SJSA1 (cell line): ENCODE measurements at places on chromosomes 12 and 14. TPM values are rescaled to one million over a fixed set of nuclear protein-coding genes. Genes with fewer than 3 reads are reported as not detected.
A peak's percentile ranks its signal among the peaks of the same experiment; 100 is the strongest.

DNA sequence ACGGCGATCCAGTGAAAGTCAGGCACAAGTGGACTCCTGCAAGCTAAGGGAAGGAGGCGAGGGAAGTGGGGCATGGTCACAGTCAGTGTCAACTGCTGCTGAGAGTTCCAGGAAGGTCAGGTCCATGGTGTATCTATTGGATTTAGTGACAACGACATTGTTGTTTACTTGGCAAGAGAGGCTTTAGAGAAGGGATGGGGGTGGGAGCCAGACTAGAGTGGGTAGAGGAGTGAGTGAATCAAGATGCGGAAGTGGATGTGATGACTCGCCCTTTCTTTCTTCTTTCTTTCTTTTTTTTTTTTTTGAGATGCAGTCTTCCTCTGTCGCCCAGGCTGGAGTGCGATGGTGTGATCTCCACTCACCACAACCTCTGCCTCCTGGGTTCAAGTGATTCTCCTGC, 12.5 kb downstream of the P2RX7 start:
- peak; percentile 48 for DNase-seq

Gene GARIN6
- not detected in 2 replicates for total RNA-seq

Gene SERPINA5
- 0.42 TPM in 1 of 2 replicates, not detected in the other for total RNA-seq

- no peak for DNase-seq
Measured at GRCh38 chr14:83196236-83196635, 1662.6 kb upstream of the SEL1L start.

DNA sequence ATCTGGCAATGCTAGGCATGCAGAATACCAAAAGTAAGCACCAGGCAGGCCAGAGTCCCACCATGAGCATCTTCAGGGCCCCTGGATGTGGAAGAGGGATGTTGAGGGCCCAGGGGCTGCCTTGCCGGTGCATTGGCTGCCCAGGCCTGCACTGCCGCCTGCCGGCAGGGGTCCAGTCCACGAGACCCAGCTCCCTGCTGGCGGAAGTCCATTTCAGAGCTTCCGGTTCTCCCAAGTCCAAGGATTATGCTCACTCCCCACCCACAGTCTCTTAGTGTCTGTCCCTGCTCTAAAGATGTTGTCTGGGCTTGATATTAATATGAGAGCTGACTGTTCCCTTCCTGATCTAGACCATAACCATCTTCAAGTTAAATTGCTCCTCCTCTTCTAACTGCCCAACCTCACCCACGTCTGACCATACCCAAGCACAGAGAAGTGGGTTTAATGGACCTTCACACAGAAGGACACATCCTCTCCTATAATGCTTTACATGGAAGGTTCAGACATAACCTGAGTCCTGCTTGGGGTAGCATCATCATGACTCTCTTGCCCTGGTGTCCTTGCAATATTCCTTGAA, 117.4 kb downstream of the DAD1 start:
- peak; percentile 50 for DNase-seq

Gene CRIP1
- 0.39 TPM in 1 of 2 replicates, not detected in the other for total RNA-seq

Gene SYCP3
- not detected in 2 replicates for total RNA-seq

DNA sequence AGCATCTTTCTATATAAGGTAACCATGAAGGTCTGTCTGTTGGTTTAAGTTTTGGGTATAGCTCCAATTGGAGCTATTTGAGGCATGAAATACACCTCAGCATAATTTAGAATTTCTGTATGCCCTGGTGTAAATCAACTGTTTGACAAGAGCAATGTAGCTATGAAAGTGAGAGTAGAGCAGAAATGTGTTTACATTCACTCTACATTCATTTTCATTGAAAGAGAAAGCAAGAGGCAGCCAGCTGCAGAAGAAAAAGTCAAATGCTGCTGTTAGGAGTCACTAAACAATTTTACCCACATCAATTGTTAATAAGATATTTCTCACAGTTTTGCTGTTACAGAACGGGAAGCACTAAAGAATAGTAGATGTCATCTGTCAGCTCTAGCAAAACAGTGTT, 252.5 kb downstream of the SLC6A15 start:
- DNase-seq: no peak

- no peak for DNase-seq
Measured at GRCh38 chr14:33254861-33255395, 316.2 kb downstream of the NPAS3 start.

Gene IGFBP6
- 58.0 and 64.5 TPM in 2 replicates for total RNA-seq

Gene ARMH4
- total RNA-seq: 0.29 TPM in 1 of 2 replicates, not detected in the other

DNA sequence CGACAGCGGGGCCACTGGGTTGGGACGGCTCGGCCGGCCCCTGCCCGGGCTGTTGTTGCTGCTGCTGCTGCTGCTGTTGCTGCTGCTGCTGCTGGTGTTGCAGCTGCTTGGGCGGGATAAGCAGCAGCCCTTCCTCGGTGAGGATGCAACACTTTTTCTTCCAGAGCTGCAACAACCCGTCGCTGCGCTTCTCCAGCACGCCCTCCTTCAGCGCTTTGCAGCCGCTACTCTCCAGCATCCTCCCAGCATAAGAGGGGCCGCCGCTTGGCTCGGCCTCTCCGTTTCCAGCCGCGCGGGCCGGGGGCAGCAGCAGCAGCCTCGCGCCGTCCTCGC, 529 bp downstream of the PHLDA1 start:
- no peak for DNase-seq

Gene CLEC4D
- not detected in 2 replicates for total RNA-seq

DNA sequence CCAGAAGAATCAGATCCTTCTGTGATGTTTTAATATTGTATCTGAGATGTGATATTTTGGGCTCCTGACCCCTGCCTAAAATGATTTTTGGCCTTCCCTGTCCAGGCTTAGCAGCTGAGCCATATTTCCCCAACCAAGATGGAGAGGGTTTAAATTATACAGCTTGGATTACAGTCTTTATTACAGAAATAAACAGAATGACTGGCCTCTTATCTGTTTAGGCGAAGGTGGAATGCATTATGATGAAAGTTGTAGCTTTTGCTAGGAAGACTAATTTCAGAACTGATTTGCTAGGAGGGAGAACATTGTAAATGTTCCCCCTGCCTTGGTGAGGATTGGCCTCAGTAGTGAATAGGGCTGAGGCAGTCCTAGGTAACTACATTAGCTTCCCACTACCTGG, 23.3 kb downstream of the BMAL2 start:
- DNase-seq: no peak

GRCh38 chr12:116595186-116595585, 36.0 kb downstream of the MAP1LC3B2 start:
- no peak for DNase-seq

Gene GLS2
- total RNA-seq: not detected in 2 replicates

DNA sequence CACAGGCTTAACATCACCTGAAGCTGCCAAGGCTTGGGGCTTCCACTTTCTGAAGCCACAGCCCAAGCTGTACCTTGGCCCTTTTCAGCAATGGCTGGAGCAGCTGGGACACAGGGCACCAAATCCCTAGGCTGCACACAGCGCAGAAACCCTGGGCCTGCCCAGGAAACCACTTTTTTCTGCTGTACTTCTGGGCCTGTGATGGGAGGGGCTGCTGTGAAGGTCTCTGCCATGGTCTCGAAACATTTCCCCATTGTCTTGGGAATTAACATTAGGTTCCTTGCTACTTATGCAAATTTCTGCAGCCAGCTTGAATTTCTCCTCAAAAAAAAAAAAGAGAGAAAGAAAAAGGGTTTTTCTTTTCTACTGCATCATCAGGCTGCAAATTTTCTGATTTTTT, 219.1 kb downstream of the RPL10L start:
- no peak for DNase-seq

Gene CLEC6A
- not detected in 2 replicates for total RNA-seq

- DNase-seq: no peak
Measured at GRCh38 chr12:6272300-6273204, 37.9 kb upstream of the PLEKHG6 start.

Gene STK38L
- 39.4 and 46.4 TPM in 2 replicates for total RNA-seq

Gene DENR
- total RNA-seq: 57.4 and 62.2 TPM in 2 replicates

Gene ESR2
- total RNA-seq: 0.29 TPM in 1 of 2 replicates, not detected in the other

- no peak for DNase-seq
Measured at GRCh38 chr12:52130711-52131110, 51.2 kb downstream of the SMIM41 start.

Gene RFLNA
- not detected in 2 replicates for total RNA-seq

Gene ERBB3
- total RNA-seq: not detected in 2 replicates

Gene SARNP
- total RNA-seq: 124 and 208 TPM in 2 replicates

- no peak for DNase-seq
Measured at GRCh38 chr12:113242026-113242418, 20.8 kb downstream of the TPCN1 start.

DNA sequence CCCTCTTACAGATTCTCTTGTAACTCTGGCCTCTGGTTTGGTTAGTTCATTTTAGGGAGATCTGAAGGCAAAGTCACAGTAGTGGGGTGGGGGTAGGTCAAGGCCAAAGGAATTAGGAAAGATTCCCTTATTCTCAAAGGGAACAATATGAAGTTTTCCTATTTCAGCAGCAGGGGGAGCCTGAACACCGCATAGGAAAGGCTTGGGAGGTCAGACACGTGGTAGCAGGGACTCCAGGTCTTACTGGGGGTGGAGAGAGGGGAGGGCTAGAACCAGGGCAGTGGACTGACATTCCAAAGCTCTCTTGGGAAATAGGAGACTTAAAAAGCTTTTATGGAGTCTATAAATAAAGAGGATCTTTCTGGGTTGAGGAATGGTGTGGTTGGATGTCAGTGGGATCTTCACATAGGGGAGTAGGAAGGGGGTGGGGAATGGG, 1.3 kb downstream of the ZC3H10 start:
- peak; percentile 72 for DNase-seq

GRCh38 chr12:31765931-31766330, 37.1 kb upstream of the AMN1 start:
- DNase-seq: no peak

Gene PKP2
- total RNA-seq: 28.6 and 29.9 TPM in 2 replicates

Gene TUNAR
- not detected in 2 replicates for total RNA-seq

DNA sequence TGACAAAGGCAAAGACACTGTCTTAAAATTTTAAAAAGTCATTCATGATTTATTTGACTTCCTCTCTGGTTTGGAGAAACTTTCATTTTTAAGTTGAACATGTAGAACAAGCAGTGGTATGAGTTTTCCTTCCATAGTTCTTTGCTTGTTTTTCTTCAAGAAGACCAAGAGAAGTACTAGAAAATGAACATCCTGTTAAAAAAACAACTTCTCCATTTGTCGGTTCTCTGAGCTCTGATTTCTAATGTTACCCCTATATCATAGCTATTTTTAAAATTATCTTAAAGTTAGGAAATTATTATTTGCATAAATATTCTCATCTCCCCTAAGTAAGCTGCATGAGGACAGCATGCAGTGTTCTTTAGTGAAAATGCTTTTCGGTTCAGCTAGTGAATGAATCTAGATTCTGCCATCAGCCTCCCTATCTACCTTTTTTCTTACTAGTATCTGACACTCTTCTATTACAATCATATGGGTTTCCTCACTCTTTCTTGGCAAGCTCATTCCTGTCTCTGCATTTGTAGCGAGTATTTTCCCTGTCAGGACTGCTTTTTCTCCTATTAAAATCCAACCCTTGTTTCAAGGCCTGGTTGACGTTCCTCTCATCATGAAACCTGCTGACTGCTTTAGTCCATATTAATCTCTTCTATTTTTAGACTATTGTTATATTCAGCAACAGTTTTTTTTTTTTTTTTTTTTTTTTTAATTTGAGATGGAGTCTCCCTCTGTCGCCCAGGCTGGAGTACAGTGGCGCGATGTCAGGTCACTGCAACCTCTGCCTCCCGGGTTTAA, 15.8 kb downstream of the DIP2B start:
- no peak for DNase-seq

DNA sequence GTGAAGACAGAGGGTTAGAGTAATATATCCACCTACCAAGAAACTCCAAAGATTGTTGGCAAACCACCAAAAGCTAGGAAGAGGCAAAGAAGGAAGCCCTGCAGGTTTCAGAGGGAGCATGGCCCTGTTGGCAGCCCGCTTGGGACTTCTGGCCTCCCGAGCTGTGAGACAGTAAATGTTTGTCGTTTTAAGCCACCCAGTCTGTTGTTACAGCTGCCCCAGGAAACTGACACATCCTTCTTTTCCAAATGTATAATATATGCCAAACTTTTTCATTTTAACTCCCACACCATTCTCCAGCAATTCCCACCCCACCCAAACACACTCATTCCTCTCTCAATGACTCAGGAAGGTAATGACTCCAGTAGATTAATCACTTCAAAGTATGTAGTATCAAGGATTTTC, 74.0 kb downstream of the RPS29 start:
- DNase-seq: peak; percentile 71

Gene NPFF
- not detected in 2 replicates for total RNA-seq

DNA sequence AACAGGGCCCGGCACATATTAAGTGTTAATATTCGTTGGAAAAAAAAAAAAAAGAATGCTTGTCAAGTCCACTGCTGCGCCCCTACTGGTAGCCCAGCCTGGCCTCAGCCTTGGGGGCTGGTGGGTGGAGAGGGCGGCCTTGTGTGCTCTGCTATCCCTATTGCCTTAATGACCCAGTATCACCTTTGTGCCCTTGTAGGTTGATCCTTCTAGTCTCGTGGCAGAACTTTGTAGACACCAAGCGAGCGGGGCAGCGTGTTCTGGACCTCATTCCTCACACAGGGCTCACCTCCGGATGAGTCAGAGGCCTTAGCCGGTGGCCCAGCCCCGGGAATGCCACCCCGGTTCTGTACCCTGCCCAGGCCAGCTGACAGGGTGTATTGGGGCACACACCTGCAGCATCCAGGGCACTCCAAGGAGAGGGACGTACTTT, 1.8 kb upstream of the RCOR1 start:
- peak; percentile 70 for DNase-seq

Gene SLC10A1
- not detected in 2 replicates for total RNA-seq

Gene TMPRSS12
- not detected in 2 replicates for total RNA-seq

GRCh38 chr14:33103966-33104365, 165.3 kb downstream of the NPAS3 start:
- DNase-seq: no peak

DNA sequence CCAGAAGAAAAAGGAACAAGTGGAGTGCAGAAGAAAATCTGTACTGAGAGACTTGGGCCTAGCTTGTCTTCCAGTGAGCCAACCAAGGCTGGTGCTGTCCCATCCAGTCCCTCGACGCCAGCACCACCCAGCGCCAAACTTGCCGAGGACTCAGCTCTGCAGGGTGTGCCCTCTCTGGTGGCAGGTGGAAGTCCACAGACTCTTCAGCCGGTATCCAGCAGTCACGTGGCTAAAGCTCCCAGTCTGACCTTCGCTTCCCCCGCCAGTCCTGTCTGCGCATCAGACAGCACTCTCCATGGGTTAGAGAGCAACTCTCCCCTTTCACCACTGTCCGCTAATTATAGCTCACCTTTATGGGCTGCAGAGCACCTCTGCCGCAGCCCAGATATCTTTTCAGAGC, 15.6 kb downstream of the CIPC start:
- no peak for DNase-seq

Gene CCDC177
- total RNA-seq: not detected in 2 replicates

Gene CLMN
- total RNA-seq: 4.1 and 4.7 TPM in 2 replicates

- no peak for DNase-seq
Measured at GRCh38 chr12:124812356-124812755, 51.3 kb downstream of the SCARB1 start.

GRCh38 chr12:111251787-111252186, 117.1 kb downstream of the PHETA1 start:
- DNase-seq: no peak

Gene TAS2R50
- total RNA-seq: 0.84 TPM in 1 of 2 replicates, not detected in the other

DNA sequence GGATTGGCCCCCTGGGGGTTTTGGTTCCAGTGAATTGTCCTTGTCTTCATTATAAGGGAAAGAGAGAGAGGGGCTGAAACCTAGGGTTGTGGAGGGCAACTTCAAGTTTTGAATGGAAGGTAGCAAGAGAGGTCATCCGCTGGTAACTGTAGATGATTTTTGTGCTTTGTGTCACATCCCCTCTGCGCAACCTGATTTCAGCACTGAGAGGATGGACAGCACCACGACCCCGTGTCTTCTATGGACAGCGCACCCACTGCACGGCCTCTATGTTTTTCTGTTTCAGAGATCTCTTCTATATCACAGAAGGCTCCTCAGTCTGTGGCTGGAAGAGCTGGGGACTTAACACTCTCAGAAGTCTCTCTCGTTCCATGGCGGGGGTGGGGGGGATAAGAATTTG, 127.0 kb upstream of the RPH3A start:
- DNase-seq: no peak

GRCh38 chr12:4830556-4831210, 79.0 kb upstream of the KCNA1 start:
- DNase-seq: no peak
